Pulmonary artery endothelial cell (primary cell): ENCODE measurements at places on chromosomes 1 and 21. TPM values are rescaled to one million over a fixed set of nuclear protein-coding genes. Genes with fewer than 3 reads are reported as not detected.

- DNase-seq = no peak
These were observed 4.2 kb downstream of the MYOG start for GRCh38 chr1:203081465-203082230.

GRCh38 chr21:28908351-28908750 lies 84.3 kb downstream of the LTN1 start:
- DNase-seq = no peak

GRCh38 chr1:207742850-207743555 lies 8.9 kb upstream of the CD46 start:
- DNase-seq = no peak

- DNase-seq = no peak
These were observed 42.0 kb downstream of the C1orf198 start for GRCh38 chr1:230826166-230826875.

GRCh38 chr1:116906812-116907211 lies 2.9 kb upstream of the PTGFRN start:
- no peak for DNase-seq

- peak; percentile 84 for DNase-seq
These were observed 16.2 kb upstream of the RGS1 start for GRCh38 chr1:192559115-192560006.

DNA sequence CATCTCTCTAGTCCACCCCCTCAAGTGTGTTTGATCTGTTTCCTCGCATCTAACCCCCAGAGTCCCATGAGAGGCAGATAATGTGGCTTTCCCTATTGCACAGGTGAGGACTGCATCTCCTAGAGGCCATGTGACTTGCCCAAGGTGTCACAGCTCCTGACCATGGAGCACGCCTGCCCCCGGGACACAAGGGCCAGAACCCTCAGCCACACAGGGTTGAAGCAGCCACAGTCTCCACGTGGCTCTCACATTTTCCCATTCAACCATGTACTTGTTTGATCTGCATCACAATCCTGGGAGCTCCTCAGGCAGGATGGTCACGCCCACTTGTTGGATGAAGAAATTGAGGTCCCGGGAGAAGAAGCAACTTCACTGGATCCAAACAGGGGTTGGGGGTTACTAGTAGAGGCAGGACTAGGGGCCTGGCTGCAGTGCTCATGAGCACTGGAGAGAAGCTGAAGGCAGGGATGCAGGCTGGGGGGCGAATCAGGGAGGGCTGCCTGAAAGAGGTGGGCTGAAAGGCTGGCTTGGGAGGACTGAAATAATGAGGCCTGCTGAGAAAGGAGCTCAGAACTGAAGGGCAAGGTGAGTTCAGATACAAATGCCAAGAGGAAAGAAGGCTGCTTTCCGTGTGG lies 207.9 kb downstream of the PTPRU start:
- no peak for DNase-seq

GRCh38 chr1:211885747-211886522 lies 55.4 kb upstream of the LPGAT1 start:
- DNase-seq = no peak

- no peak for DNase-seq
These were observed 223.1 kb upstream of the PLXNA2 start for GRCh38 chr1:208467151-208467780.

- DNase-seq = no peak
These were observed 29.5 kb downstream of the HLX start for GRCh38 chr1:220908757-220909156.

DNA sequence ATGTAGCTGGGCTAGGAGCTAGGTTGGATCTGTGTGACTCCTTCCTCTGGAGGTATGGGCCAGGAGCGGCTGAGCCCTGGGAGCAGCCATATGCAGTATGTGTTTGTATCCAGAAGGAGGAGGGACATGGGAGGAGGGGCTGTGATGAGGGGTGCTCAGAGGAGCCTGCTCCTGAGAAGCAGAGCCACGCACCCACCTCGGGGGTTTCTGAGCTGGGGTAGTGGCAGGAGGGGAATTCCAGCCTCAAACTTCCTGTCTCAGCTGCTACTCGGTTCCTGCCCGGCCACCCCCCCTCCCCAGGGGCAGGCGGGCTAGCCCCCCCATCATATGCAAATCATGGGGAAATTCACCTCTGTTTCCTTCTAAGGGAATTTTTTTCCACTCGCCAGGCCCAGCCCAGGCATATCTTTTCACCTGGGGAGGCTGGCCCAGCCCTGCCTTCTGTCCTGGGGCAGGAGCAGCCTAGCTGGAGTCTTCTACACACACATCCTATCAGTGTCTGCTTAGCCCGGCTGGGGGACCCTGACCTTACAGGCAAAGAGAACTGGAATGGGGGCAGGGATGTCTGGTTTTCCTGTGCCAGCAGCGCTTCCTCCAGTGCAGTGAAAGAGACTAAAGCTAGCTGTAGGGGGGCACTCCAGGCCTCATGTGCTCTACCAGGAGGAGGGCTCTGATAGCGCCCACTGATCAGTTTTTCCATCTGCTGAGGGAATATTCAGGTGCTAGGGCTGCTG lies 3.0 kb downstream of the ZC3H12A start:
- DNase-seq = peak; percentile 30

- no peak for DNase-seq
These were observed 130.1 kb downstream of the ADAMTS1 start for GRCh38 chr21:26715116-26715515.

DNA sequence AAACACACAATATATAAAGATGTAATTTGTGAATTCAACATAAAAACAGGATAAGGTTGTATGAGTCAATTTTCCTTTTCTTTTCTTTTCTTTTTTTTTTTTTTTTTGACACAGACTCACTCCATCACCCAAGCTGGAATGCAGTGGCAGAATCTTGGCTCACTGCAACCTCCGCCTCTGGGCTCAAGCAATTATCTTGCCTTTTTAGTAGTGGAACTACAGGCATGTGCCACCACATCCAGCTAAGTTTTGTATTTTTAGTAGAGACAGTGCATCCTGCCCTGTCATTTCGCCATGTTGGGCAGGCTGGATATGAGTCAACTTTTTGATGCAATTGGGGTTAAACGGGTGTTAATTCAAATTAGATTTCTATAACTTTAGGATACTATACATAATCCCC lies 10.3 kb upstream of the SPRR2B start:
- DNase-seq = no peak

- no peak for DNase-seq
These were observed 91.9 kb downstream of the IGSF21 start for GRCh38 chr1:18199462-18199861.

The CTTNBP2NL gene
- 25.2 and 34.1 TPM in 2 replicates for total RNA-seq

The SPRR2F gene
- not detected in 2 replicates for total RNA-seq

The CYB561D1 gene
- total RNA-seq = 4.0 and 5.0 TPM in 2 replicates

The LEPROT gene
- total RNA-seq = 49.1 and 51.2 TPM in 2 replicates
